HS-5 (cell line): ENCODE measurements at places on chromosomes 1 and 21.
A peak's percentile ranks its signal among the peaks of the same experiment; 100 is the strongest.

- DNase-seq, result no peak
Observed at GRCh38 chr1:221418346-221418745, 323.5 kb downstream of the DUSP10 start.

DNA sequence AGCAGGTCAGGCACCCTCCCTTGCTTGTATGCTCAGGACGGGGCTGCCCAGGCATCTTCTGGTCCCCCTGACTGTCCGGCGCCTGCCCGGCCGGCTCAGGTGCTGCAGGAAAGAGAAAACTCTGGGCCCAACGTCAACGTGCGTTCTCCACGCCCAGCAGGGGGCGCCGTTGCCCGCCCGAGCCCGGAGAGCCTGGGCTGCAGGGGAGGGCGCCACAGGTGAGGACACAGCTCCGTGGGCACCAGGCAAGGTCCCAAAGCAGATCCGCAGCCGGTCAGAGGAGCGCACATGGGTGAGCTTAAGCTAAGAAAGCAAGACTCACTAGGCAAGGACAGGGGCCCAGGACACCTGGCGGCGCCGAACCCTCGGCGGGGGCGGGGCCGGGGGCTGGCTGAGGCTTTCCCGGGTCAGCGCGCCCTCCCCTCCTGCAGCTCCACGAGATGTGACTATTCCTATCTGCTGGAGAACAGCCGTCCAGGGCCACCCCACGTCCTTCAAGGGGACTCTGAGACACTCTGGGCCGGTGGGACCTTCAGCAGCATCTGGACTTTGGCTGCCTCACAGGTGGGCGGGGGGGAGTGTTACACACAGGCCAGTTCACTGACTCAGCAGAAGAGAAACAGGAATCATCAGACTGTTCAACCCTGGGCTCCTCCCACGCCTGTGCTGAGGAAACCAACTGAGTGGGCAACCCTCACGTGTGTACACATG lies 29.3 kb downstream of the KRTAP10-1 start:
- no peak for DNase-seq

GRCh38 chr1:212981025-212981495 lies 30.7 kb downstream of the VASH2 start:
- no peak for DNase-seq

DNA sequence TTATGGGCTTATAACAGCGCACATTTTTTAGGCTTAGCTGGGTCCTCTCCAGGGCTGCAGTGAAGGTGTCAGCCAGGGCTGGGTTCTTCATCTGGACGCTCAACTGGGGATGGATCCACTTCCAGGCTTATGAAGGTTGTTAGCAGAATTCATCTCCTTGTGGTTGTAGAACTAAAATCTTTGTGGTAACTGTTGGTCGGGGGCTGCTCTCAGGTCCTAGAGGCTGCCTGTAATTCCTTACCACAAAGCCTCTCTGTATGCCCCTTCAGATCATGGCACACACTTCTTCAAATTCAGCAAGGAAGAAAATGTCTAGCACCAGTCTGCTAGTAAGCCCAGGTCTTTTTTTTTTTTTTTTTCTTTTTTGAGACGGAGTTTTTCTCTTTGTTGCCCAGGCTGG lies 40.9 kb upstream of the EPS8L3 start:
- no peak for DNase-seq

DNA sequence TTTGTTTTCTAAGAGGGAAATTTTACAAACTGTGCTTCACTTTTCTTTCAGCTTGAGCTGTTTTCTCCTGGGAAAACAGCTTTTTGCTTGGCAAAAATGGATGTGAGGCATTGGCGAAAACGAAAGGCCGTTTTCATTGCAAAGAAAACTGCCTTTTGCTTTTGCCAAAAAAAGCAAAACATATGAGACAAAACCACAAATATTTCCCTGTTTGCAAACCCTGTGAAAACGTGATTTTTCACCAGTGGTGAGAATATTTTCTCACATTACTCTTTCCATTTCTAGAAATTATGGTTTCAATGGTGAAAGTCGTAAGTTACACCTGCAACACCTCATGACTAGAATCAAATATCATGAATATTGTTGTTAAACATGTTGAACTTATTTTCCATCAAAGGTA lies 74.0 kb upstream of the ZBTB18 start:
- no peak for DNase-seq

- DNase-seq, result peak; percentile 40
Observed at GRCh38 chr1:24955161-24955560, 25.1 kb upstream of the RUNX3 start.

DNA sequence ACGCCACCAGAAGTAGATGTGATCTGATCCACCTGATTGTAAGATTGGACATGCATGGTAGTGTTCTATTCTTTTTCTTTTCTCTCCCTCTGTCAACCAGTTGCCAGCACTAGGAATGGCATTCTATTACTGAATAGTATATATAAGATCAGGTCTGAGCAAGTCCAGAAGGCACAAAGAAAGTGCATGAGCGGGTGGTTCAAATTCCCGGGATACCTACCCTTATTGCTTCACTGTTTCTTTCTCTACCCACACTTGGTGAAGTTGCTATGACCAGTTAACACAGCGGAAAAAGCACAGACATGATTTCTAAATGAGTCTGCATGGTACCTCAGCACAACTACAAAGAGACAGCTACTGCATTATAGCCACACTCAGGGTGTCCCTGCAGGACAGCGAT lies 64.0 kb downstream of the SLC9A1 start:
- no peak for DNase-seq

- no peak for DNase-seq
Observed at GRCh38 chr1:229191066-229191674, 79.7 kb upstream of the RAB4A start.

DNA sequence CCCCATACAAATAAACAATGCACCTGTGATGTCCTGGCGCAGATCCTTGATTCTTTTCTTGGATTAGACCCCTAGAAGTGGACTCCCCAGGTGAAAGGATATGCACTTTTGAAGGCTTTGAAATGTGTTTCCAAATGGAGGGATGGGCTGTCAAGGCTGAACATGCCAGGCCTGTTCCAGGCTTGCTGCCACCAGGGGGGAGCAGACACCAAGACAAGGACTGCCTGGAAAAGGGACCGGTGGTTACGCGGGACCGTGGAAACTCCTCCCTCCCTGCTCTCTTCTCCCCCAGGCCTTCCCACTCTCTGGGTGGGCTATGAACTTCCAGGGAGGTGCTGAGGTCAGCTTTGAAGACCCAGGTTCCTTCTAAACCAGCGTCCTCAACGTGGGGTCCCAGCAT lies 12.7 kb downstream of the C1QB start:
- no peak for DNase-seq

DNA sequence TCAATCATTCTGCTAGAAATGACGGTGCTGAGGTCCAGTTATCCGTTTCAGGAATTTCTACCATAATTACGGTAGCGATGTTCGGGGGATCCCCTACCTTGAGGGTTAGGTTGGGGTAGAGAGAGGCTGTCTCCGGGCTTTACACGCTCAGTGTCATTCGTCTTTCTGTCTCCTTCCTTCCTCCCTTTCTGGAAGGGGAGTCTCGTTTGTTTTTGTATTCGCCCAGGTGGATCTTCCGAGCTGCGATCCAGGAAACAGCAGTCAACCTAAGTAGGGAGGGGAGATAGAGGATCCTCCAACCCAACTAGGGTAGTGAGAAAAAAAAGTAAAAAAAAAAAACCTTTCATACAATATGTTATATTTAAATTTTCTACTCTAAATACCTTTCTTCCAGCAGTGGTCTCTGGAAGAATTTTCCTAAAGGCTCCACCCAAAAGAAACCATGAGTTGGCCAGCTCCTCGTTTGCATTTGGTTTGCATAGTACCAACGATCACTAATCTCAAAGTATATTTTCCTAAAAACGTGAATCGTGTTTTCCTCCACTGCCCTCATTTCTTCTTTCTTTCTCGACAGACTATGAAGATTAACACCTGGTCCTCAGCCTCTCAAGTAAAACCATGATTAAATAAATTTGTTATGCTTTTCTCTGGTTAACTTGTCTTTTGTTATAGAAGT lies 611 bp upstream of the PIK3C2B start:
- DNase-seq, result no peak

GRCh38 chr1:19029191-19030085 lies 73.0 kb upstream of the IFFO2 start:
- DNase-seq, result no peak

- DNase-seq, result no peak
Observed at GRCh38 chr1:173506437-173506836, 29.3 kb downstream of the PRDX6 start.
